ENCODE measurements at places on chromosomes 7 and 10.

GRCh38 chr10:77707570-77707969 lies 70.0 kb upstream of the KCNMA1 start:
- no peak for DNase-seq

DNA sequence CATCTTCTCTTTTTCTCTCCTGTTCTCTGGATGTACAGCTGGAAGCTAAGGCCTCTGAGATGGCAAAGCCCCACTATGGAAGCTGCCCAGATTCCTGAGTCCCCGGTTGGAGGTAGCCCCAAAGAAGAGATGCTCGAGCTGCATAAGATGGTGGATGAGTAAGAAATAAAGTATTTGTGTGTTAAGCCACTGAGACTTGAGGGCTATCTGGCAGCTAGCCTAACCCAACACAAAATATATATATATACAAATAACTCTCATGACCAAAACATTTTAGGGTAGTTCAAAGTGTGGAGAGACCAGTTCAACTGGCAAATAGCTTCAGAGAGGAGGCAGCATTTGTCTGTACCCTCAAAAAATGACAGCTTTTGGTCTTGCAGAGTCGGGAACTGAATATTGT lies 72.4 kb upstream of the PDE1C start:
- no peak for DNase-seq

- no peak for DNase-seq
Measured at GRCh38 chr10:59324597-59324996, 37.8 kb downstream of the FAM13C start.

DNA sequence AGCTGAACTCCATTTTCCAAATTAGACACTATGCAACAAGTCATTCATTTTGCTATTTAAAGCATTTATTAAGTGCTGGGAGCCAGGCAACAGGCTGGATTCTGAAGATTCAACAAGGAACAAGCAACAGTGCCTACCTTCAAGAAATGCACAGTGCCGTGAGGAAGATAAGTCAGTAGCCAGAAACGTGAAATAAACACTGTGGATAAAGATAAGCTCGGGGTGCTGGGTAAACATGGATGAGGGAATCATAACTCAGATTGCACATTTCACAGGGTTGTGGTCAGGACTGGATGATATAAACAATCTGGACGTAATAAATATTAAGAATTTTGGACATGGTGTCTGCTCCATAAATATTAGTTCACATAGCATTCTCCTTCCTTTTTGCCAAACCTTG lies 259.3 kb downstream of the SFMBT2 start:
- DNase-seq: no peak

DNA sequence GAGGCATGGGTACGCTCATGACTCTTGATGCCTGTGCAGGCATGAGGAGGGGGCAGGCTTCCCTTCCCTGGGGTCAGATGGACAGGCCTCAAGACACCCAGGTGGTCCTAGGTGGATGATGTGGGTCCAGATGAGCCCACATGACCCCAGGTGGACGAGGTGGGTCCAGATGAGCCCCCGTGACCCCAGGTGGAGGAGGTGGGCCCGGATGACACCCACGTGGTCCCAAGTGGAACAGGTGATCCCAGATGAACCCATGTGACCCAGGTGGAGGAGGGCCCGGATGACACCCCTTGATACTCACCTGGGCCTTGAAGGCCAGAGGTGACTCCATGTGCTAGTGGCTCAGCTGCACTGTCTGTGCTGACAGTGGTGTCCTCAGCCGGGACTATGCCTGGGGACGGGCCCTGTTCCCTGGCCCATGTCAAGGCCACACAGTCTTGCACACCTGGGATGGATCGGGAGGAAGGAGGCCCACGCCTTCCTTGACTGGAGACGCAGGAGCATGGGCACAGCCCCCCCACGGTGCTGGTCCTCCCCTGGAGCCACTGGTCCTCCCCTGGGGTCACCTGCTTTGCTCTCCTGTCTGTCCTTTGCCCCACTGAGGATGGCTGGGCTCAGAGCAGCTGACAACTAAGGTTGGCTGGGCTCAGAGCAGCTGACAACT lies 3.2 kb downstream of the PRAP1 start:
- no peak for DNase-seq

- DNase-seq: no peak
Measured at GRCh38 chr7:41824284-41824683, 121.4 kb upstream of the INHBA start.

- DNase-seq: no peak
Measured at GRCh38 chr7:149046416-149046815, 18.1 kb upstream of the PDIA4 start.

- DNase-seq: peak; percentile 71
Measured at GRCh38 chr10:114694752-114695151, 36.7 kb upstream of the ABLIM1 start.

DNA sequence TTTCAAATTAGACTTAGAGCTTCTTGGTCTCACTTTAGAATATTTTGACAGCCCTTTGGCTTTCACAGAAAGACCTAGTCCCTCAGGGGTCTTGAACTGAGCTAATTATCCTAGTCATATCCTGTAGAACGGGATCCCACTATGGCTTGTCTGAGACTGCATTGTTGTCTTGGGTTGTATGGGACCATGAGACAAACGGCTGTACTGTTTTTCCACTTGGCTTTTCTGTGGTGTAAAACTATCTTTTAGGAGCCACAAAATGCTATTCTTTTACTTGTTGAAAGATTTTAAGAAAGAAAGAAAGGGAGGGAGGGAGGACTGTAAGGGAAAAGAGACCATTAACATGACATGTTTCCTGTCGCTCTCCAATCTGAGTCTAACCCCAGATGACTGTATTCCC lies 432.5 kb downstream of the AUTS2 start:
- DNase-seq: no peak

DNA sequence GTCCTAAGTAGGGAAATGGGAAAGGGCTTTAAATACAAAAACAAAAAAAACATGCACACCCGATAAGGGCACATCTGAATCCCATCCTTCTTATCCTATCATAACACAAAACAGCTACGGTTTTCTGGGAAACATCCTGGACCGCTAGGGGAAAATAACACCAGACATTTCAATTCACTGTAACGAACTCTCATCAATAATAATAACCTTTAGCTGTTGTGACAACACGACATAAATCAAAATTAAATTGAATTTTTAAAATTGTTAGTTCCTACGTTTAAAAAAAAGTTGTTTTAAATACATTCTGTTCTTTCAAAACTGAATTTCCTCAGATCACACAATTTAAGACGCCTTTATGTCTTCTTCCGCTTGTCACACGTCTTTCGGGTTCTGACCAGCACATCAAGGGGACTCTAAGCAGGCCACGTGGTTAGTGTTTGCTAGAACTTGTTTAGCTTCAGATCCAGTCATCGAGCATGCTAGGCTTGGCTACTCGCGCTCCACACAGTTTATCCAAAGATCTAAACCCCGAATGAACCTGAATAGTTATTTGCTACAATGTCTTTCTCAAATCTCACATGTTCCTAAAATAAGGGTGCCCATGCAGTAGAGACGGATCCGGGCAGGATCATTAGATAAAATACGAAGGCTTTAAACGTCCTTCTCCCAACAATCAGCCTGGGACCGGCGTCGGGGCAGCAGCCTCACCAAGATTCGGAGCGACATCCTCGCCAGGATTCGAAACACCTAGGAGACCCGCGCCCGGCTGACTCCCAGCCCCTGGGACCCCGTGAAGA lies 839 bp downstream of the IKZF5 start:
- DNase-seq: no peak

DNA sequence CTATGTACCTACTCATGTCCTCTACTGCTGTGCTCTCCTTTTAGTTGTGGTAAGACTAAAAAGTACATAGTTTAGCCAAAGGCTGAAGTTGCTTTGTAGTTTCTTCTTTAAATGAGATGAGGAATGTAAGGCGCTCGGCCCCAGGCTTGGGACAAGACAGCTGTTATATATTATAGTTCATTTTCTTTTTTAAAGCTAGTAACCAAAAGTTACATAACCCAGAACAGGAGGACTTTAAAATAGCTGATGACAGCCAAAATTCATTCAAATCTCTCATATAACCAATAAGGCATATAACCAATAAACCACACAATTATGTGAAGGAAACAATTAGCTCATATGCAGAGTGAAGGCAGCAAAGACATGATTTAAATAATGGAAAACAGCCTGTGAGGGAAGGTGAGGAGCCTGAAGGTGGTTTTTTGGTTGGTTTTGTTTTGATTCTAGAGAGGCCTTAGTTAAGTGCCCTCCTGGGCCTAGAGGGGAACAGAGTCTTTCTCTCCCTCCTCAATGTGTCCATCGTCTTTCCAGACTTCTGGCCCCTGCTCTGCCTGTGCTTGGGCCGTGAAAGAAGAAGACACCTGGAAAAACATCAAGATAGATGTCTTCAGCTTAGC lies 35.8 kb downstream of the SLC26A4 start:
- no peak for DNase-seq

GRCh38 chr10:100518761-100519241 lies 860 bp downstream of the SEC31B start:
- peak; percentile 69 for DNase-seq

GRCh38 chr7:129188372-129188891 lies at the start of gene SMO:
SMO (plus strand) TSS chr7:129188633; CDS start chr7:129189152, 519 bp downstream.
- DNase-seq: peak; percentile 90

GRCh38 chr10:20302033-20302432 lies 485.8 kb downstream of the PLXDC2 start:
- no peak for DNase-seq

GRCh38 chr7:108503112-108504026 lies 22.6 kb downstream of the PNPLA8 start:
- DNase-seq: no peak

- DNase-seq: no peak
Measured at GRCh38 chr7:99679032-99679399, 780 bp downstream of the CYP3A5 start.

DNA sequence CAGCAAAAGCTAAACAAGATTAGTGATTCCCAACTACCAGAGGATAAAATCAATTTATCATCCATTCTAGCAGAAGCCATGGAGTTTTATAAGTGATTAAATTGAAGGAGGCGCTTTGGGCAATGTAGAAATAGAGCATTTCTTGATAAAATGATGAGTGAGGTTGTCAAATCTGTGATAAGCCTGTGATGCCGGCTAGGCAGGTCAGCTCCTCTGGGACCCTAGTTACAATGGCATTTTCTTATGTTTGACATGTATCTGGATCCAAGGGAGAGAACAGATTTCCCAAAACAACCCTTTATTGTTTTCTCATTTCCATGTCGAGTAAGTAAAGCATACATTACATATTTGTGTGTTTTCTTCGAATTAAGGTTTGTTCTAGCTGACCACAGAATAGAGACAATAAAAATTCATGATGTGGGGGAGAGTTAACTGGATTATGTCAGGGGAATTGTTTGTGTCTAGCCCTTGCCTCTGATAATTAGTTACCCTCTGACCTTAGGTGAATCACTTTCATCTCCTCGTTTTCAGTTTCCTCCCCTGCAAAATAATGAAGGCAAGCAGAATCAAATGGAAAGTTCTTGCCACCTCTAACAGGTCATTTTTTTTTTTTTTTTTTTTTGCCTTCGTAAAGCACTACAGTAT lies 378.5 kb downstream of the CNTNAP2 start:
- no peak for DNase-seq

- no peak for DNase-seq
Measured at GRCh38 chr10:85413570-85413969, 953.0 kb downstream of the GRID1 start.

DNA sequence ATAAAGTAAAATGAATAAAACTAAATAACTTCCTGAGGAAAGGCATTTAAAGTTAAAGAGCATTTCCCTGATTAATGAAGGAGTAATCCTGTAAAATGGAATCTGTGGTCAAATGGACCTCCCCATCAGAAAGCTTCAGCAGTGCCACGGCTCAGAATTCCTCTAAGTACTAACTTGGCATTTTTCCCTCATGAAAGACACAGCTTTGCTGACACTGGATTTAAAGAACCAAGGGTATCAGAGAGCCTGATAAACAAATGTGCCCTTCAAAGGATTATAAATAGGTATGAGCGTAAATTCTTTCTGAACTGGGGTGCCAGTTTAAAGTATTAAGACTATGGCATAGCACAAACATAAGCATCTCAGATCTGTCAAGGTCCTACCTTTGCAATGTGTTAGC lies 24.2 kb upstream of the RNF148 start:
- DNase-seq: no peak

- no peak for DNase-seq
Measured at GRCh38 chr7:104901240-104901619, 112.8 kb upstream of the KMT2E start.

- DNase-seq: no peak
Measured at GRCh38 chr7:132296820-132297219, 279.4 kb downstream of the PLXNA4 start.

GRCh38 chr7:158828133-158829020 lies 932 bp downstream of the ESYT2 start:
- peak; percentile 74 for DNase-seq

GRCh38 chr7:19112274-19113001 lies 5.0 kb downstream of the TWIST1 start:
- DNase-seq: peak; percentile 34

GRCh38 chr7:128215281-128215680 lies 25.8 kb upstream of the LEP start:
- DNase-seq: no peak

- no peak for DNase-seq
Measured at GRCh38 chr10:18204039-18204835, 64.0 kb downstream of the CACNB2 start.

DNA sequence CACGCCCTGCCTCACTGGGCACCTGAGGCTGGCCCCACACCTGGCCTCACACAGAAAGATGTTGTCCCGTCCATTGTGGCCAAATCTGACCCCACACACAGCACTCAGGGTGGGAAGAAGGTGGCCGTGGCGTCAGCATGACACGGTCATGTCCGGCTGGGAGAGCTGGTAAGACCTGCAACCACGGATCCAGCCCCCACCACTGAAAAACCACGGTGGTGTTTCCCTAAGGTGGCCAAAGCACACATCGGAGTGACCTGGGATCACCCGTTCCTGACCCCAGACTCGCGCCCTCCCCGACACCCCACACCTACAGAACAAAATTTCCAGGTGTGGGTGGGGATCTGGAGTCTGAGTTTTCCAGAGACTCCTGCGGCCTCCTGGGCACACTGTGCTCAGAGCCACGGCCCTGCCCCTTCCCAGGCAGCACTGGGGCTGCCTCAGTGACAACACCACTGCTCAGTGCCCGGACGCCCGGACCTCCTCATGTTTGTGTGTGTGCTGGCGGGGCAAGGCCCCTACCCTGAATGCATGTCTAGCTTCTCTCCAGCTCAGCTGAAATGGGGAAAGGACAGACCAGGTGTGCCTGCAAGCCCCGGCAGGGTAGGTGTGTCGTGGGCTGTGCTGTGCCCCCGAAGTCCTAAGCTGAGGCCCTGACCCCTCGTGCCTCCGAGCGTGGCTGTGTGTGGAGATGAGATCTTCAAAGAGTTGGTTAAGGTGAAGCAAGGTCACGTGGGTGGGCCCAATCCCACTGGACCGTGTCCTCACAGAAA lies 36.1 kb downstream of the STK32C start:
- no peak for DNase-seq

DNA sequence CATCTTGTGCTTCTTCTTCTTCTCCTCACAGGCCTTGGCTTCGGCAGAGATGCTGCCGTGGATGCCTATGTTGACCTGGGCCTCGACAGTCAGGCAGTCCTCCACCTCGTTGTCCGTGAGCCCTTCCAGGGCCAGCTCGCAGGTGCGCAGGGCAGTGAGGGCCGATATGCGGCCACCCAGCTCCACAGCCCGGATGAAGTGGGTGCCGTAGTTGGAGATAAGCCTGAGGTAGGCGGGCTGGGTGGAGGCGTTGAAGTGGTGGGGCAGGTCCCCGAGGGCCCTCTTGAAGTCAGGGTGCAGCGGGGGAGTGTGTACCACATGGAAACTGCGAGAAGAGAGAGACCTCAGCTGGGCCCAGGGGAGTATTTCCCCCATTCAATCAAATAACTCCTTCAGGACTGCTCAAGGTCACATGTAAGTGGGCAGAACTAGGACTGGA lies 3.7 kb downstream of the PRF1 start:
- no peak for DNase-seq

- DNase-seq: no peak
Measured at GRCh38 chr10:101859530-101859929, 15.9 kb upstream of the KCNIP2 start.
